Peyer's patch (tissue), 4 donors: ENCODE measurements at places on chromosomes 5 and 9. TPM values are rescaled to one million over a fixed set of nuclear protein-coding genes. Genes with fewer than 3 reads are reported as not detected.
A peak's percentile ranks its signal among the peaks of the same experiment; 100 is the strongest.

DNA sequence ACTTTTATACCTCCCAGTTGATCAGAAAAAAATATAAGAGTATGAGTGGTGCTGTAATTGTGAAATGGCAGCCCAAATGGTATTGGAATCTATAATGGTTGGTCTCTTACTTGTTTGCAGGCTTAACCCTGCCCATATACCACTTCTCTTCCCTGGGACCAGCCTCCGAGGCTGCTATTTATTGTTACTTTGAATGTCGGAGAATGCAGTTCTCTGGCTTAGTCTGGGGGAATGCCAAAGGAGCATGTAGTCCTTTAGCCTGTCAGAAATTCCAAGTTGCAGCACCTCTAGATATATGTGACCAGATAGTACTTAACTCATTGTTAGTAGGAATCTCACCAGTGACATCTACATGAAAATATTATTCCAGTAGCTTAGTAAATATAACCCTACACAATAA is 47.5 kb downstream of the SLC44A1 start:
- no peak for DNase-seq

DNA sequence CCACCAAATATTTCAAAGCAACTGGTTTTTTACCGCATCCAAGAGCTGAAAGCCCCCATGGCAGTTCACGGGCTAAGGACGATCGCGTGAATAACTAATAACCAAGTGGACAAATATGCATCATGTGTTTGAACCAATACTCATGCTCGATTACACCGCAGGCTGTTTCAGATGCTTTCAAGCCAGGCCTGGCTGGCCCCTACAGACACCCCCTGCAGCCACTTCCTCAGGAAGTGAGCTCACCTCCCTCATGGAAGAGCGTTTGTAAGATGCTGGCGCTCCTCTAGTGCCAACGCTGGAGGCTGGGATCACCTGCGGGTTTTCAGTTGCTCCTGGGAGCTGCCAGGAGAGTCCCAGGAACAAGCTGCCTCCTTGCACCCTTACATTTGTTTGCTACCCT is 53.9 kb upstream of the PTCH1 start:
- peak; percentile 37 for DNase-seq

DNA sequence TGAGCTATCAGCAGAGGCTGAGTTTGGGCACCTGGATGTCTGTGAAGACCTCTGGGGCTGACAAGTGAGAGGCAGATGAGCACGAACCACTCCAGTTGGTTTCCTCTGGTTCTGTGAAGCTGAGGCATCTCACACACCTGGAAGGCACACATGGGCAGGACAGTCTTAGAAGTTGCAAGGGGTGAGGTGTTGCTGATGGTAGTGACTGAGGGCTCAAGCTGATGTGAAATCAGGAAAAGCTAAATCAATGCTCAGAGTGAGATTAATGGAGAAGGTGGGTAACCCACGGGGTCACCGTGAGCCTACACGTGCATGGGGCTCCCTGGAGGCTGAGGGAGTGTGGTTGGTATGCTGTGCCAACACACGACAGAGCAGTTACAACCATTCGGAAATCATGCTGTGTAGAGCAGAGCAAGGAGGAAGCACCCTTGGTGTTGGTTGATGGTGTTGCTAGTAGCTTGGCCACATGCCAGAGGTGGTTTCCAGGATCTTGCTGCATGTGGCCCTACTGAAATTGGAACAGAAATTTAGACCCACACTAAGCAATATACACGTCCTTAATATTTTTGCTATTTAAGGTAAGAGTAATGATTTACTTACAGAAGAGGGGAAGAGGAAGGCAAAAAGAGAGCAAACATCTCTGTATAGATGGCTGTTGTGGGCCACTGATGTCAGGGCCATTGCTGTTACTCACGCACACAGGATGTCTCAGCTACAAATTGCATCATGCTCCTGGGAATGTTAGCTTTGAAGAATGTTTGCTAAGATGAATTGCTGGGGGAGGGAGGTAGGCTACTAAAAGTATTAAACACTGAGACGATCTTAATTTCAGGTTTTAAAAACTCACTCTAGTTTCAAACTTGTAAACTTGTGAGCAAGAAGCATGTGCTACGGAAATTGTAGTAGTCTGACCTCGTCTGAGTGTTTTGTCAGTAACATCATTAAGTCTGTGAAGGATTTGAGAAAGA is 170.5 kb downstream of the ARHGEF28 start:
- DNase-seq = no peak

GRCh38 chr9:2923766-2924379 is 80.0 kb upstream of the PUM3 start:
- no peak for DNase-seq

- no peak for DNase-seq
Measured at GRCh38 chr9:3012842-3013241, 168.9 kb upstream of the PUM3 start.

The GPR150 gene
- 4.1 TPM for total RNA-seq
